Articular chondrocyte of knee joint (primary cell): ENCODE measurements at places on chromosomes 5 and 9. TPM values are rescaled to one million over a fixed set of nuclear protein-coding genes. Genes with fewer than 3 reads are reported as not detected.

The WNT8A gene
- total RNA-seq: not detected in 2 replicates

The ANKRD20A1 gene
- total RNA-seq: not detected in 2 replicates

The MTAP gene
- 26.5 and 31.1 TPM in 2 replicates for total RNA-seq

The LHX6 gene
- total RNA-seq: not detected in 2 replicates

The LCP2 gene
- total RNA-seq: not detected in 2 replicates

The FCN1 gene
- total RNA-seq: not detected in 2 replicates

The FGFR4 gene
- total RNA-seq: 0.11 and 0.26 TPM in 2 replicates

The FAM221B gene
- not detected in 2 replicates for total RNA-seq

The NIPAL4 gene
- under 0.01 TPM in 1 of 2 replicates, not detected in the other for total RNA-seq
